ENCODE measurements at places on chromosomes 2 and 18.

DNA sequence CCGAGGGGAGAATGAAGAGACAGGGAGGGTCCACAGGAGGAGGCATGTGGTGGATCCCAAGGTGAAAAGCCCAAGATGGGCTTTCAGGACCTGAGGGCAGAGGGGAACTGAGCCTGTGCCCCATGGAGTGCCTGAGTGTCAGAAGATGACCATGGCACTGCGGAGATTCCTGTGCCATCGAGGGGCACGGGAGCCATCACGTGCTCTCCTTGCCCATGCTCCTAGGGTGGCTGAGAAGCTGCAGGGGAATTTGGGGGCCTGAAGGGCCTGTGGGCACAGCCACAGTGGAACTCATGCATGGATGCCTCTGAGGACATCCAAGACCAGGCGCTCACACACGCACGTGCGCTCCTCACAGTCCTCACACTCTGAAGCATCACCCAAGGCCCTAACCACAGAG, 56.1 kb upstream of the GLI2 start:
- DNase-seq, result no peak

DNA sequence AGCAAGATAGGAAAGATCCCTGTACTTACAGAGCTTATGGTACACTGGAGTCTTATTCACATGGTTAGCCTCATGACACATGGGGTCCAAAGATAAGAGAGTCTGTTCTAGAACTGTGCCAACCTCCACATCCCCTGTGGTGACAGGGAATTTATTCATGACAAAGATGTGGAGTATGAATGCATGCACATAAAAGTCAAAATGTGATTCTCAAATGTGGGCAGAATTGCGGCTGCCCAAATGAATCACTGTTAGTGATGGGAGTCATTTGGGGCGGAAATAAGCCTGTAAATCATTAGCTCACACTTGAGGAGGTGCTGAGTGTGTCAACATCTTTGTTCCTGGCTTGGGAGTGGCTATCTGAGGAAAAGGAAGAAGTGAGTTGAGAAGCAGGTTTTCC, 560.6 kb downstream of the SLC4A3 start:
- DNase-seq, result no peak

DNA sequence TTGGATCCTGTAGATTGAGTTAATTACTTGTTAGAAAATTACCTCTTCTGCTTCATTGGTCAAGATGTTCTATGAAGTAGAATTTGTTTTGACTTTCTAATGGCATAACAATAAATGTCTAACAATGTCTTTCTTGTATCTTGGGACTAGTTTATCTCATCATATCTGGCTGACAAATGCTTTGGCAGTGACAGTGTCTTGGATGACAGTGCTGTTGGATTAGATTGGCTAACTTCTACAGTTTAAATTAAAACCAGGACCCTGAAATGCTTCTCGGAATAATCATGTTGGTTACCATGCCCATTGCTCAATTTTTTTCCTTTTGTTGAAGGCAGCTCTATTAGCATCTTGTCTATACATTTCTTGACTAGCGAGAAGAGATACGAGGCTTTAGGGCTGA, 176.9 kb downstream of the PARD3B start:
- DNase-seq, result no peak

DNA sequence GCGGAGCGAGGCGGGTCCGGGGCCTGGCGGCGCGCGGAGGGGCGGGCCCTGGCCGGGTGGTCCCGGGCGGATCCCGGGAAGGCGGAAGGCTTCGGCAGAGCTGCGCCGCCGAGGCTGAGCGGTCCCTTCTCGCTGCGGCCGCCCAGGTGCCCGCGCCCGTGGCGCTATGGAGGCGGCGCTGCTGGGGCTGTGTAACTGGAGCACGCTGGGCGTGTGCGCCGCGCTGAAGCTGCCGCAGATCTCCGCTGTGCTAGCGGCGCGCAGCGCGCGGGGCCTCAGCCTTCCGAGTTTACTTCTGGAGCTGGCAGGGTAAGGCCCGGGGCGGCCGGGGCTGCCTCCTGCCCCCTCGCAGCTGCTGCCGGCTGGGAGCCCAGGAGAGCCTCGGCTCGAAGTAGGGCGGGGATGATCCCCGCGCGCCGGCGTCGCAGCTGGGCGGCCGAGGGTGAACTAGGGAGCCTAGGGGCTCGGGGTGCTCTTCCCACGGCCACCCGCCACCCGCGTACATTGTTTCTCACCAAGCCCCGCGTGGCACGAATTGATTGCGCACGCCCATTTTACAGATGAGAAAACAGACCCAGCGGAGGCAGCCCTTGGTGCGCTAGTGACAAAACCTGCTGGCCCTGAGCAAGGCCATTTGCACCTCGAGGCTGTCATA, at the start of gene SLC66A3:
TSS of gene SLC66A3 (plus strand) at position 87 of the 655 bp plus-strand sequence. CDS start at position 167, 80 bp downstream.
- no peak for DNase-seq

DNA sequence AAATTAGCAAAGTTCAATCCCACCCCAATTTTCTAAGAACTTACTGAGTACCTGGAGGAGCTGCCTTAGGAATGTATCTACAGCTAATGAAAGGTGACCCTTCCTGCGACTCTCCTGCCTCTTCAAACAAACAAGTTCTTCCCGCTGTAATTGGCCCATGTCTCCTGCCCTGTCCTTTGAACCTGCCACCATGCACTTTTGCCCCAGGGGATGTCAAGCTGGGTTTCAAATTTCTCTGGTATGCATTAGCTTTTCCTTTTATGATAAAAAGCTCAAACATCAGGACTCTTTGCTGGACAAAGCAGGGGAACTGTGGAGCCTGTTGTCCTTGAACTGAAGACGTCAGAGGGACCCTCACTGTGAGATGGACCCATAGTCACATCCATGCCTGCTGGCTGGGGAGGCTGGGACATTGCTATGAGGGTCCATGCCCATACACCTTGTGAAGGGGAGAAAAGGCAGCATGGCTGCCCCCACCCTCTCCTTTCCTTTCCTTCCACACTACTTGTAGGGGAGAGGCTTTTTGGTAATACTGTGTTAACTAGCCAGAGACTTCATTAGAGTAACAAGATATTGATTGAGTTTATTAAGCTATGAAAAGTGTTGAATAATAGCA, 210.7 kb upstream of the COPS8 start:
- DNase-seq, result no peak

DNA sequence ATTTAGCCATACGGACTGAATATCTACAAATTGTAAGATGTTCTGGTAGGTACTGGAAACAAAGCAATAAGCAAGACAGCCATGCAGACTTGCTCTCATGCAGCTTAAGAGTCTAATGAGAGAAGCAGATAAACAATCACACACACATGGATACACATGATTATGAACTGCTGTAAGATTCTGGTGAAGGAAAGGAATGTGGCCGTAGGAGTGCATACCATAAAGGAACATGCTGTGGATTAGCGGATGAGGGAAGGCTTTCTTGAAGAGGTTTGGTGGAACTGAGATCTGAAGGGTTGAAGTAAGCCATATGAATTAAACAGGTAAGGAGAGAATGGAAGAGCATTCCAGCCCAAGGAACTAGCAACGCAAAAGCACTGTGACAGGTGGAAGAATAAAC, 13.8 kb downstream of the CCDC93 start:
- no peak for DNase-seq

DNA sequence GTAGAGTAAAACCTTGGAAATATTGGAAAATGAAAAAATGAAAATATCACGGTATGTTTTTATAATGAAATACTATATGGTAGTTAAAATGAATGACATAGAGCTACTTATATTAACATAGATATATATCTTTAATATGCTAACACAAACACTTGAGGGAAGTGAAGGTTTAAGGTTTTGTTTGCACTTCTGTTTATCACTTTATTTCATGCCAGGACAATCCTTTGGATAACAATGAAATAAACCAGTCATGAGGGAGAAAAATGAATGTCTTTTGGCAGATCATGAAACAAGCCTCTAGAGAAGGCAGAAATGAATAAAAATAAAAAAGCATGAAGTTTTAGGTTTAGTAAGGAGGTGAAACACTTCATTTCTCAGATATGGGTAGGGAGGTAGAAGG, 89.9 kb downstream of the BAZ2B start:
- no peak for DNase-seq

Data from activated CD4-positive, alpha-beta T cell treated with anti-CD3 and anti-CD28 coated beads, Interleukin-2, amount 50 U/mL, for 24 hours (primary cell).